Activated T-cell treated with anti-CD3 and anti-CD28 coated beads for 24 hours (primary cell): ENCODE measurements at places on chromosomes 7 and 10.

DNA sequence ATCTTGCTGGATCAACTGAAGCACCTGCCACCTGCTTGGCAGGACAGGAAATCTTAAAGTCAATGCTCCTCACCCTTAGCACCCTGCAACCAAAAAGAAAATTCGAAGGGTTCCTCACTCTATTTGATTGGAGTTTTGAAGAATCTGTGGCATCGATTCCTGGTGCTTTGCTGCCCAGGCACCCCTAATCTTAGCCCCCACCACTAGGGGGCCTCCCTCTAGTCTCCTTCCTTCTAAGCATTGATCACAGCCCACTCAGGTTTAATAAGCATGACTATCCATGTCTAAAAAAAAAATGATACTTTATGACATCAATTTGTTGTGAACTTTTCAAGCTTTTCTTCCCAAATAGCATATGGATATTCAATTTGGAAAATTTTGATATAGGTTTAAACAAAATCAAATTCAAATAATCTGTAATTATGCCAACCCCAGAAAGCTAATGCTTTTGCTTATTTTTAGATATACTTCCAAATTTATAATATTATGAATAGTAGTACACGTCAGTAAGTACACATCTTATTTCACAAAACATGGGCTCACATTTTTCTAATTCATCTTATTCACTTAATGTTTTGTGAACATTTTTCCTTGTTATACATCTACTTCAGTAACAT is 45.3 kb downstream of the NRG3 start:
- DNase-seq: no peak

DNA sequence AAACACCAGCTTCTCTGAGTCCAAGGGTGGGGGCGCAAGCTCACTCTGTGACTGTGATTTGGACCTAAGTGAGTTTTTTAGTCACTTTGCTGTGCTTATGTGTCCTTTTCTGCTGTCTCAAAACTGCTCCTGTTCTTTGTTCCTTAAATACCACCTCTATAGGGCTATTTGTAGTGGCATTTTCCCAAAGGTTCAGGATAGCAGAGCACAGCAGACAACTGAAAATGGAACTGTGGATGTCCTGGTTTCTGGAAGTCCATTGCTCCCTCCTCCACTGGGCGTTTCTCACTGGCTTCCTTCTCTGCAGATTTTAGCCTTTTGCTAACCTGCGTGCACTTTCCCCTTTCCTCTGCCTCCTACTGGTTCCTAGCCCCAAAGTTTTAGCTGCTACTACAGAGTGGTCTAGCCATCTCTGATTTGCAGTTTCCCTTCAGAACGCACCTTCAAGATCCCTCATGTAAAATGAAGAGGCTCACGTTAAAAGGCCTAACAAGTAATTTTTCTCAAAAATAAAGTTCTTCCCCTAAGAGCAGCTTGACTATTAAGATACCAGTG is 25.6 kb downstream of the BLVRA start:
- no peak for DNase-seq

DNA sequence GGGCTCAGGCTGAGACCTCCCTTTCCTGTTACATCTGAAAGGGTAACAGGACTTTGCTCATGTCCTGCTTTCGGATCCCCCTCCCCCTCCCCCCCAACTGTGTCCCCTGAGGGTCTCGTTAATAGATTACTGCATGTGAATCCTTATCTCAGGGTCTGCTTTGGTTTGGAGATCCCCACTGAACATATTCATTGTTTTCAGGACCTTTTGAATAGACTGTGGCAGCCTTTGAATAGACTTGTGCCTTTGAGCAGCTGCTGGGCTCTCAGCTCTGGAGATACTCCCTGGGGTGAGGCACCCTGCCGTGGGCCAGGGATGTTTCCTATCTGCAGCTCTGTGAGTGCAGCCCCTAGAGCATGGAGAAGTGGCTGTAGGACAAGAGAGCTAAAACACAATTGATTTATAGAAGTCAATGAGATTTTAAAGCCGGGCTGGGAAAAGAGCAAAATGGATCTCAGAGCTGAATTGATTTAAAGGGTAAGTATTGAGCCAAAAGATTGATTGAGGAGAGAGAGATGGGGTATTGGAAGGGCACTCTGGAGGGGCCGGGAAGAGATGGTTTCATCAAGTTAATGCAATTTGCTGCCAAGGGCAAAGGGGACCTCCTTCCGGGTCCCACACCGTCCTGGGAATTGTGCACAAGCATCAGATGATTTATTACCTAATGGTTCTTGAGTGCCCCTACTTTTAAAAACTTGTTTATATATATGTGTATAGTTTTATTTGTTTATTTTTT is 9.9 kb downstream of the ARHGAP22 start:
- DNase-seq: no peak

GRCh38 chr7:135733603-135734342 is 5.8 kb upstream of the SLC13A4 start:
- no peak for DNase-seq

DNA sequence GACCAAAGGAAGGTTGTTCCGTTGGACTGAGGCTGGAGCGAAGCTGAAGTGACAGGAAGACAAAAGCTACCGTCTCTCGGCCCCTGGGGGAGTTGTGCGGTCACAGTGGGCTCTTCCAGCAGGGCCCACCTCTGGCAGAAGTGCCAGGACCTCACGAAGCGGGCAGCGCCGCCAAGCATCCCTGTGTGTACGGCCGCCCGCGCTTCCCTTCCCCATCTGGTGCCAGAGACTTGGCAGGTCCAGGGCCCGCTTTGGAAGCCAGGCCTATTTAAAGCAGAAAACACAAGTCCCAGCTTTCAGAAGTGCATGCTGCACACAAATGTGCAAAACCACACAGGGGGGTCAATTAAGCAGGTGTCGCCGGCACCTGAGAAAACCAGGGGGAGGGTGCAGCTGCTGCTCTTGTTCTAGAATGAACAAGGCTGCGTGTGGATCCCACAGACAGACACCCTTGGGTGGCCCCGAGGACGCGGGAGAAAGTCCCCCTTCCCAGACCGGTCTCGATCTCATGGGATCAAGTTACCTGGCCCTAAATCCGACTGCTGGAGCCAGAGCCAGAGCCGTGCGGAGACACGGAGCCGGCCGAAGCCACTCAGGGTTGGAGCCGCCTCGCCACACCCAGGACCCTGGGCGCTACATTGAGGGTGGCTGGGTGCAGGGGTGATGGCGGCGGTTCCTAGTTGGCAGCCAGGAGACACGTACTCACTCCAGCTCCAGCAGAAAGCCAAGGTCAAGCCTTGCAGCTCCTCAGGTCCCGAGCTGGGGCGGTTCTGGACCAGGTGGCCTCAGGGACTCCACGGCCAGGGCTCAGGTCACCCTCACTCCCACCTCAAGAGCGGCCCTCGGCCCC is 51.8 kb upstream of the PPP2R2D start:
- no peak for DNase-seq

GRCh38 chr7:108650467-108650866 is 80.8 kb downstream of the DNAJB9 start:
- no peak for DNase-seq

DNA sequence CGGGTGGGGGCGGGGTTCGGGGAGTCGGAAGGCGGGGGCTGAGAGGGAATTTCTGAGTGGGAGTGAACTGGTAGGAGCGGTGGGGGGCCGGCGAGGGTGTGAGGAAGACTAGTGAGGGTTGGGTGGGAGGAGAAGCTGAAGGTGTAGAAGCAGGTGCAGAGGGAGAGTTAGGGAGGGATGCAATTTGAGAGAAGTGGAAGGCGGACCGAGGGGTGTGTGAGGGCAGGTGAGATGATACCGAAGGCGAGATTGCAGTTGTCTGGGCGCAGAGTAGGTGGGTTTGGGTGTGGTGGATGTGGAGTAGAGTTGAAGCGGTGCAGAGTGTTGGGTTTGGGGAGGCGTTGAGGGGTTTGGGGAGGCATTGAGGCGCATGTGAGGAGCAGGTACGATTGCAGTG is 643 bp downstream of the KAT6B start:
- no peak for DNase-seq

DNA sequence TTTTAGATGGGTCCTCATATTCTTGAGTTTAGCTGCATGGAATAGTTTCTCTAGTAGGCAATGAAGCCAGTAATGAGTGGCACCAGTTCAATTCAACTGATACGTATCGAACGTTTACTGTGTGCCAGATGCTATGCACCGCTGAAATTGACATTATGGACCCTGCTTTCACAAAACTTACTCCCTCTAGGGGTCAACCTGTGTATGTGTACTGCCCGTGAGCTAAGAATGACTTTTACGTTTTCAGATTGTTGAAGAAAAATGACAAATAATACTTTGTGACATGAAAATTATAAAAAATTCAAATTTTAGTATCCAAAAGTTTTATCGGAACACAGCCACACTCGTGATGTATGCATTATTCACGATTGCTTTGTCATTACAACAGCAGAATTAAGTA is 95.5 kb downstream of the ZMYND11 start:
- no peak for DNase-seq

- no peak for DNase-seq
These were observed 609.0 kb upstream of the DPP6 start for GRCh38 chr7:153443032-153443701.

DNA sequence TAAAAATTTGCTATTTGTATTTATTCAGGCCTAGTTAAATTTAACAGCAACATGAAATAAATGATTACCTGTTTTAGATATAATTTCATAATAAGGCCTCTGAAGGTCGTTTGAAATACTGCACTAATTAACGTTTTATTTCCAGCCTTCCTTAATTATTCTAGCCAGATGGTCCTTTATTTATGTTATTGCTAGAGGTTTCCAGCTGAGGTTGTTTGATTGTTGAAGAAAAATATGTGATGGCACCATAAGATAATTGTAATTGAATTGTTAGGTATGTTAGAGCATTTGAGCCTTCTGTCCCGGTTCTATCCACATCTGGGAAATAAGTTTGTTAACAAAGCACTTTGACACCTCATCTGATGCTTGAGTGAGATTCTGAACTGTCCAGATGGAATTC is 556.1 kb downstream of the ATRNL1 start:
- no peak for DNase-seq

DNA sequence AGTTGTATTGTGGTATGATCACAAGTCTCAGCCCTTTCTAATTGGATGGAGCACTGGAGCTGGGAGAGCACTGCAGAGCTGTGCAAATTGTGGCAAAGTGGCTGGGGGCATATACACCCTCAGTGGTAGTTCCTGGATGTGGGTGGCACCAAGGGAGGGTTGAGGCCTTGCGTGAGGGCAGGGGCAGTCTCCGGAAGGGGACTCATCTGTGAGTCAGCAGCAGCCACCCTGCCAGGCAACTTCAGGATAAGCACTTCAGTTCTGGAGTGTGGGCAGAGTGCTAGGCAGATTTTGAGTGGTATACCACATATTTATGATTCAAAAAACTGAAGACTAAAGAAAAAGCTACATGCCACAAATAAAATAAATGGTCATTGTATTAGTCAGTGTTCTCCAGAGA is 210.5 kb downstream of the ETV1 start:
- no peak for DNase-seq

DNA sequence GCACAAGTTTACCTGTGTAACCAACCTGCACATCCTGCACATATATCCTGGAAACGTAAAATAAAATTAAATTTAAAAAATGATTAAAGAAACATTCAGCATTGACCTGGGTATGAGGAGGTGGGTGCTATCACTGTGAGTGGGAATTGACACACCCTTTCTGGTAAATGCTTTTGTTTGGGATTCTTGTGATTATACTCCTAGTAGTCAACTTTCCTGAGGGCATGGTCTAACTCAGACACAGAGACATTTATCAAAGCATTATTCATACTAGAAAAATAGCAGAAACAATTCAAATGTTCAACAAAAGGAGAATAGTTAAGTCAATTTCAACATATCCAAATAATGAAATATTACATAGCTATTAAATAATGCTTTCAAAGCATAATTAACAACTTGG is 44.2 kb downstream of the CNNM2 start:
- no peak for DNase-seq

GRCh38 chr7:471191-471865 is 48.3 kb downstream of the PDGFA start:
- DNase-seq: no peak

- no peak for DNase-seq
These were observed 2.2 kb downstream of the PVRIG start for GRCh38 chr7:100221767-100222444.

DNA sequence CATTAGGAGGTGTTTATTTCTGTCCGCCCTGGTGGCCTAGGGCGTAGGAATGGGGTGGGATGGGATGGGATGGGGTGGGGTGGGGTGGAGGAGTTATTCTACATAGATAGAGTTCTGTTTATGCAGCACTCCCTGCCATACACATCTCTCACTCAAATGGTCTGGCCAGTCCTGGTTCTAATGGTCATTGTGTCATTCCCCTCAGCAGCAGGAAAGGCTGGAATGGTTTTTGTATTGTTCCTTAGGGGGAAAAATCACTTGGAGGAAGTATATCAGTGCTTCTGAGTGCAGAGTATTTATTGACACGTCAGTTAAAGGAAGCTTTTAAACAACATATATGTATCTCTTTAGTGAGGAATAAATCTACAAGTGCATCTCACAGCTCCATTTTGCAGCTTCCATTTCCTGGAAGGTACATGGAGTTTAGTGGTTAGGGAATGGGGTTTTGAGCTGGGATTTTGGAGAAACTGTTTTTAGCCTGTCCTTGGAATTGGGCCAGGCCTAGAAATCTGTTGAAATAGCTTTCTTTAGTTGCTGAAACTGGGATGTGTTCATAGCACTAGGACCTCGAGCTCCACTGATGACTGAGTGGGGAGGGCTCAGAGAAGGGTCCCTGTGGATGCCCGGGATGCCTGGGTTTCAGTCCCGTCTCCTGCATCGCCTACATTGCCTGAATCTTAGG is 8.3 kb downstream of the TSPAN14 start:
- no peak for DNase-seq

GRCh38 chr7:30933124-30933974 is 21.7 kb downstream of the AQP1 start:
- DNase-seq: no peak

DNA sequence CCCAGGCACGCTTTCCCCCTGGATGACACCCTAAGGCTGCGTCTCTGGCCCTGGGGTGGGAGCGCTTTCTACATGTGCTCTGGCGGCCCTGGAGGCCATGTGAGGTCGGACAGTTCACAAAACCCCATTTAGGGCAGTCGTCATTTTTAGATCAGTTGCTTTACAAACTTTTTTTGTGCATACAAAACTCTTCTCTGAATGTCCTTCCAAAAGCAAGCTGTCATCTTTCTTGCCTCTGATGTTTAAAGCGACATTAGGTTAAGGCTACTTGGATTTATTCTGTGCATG is 5.9 kb downstream of the MAFK start:
- DNase-seq: no peak

DNA sequence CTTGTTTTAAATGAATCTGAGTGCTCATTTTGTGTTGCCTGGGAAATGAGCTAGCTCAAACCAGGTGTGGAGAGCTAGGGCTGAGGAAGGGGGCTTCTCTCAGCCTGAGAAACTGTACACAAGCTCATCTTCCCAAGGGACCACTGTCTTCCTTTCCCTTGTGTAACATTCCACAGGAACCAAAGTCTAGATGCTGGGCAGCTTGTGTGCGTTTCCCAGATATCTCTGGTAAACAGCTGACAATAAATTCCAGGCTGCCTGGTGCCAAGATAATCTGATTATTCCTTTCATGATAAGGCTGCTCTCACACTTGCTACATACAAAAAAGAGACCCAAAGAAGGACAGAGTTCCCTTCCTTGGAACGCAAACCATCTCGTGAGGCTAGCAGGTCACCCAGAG is 33.1 kb upstream of the MKLN1 start:
- DNase-seq: no peak

- DNase-seq: no peak
These were observed 31.1 kb downstream of the LMTK2 start for GRCh38 chr7:98137826-98138151.
